ENCODE measurements at places on chromosomes 5 and 9.

- no peak for DNase-seq
Observed at GRCh38 chr5:59484618-59485017, 408.9 kb downstream of the PDE4D start.

DNA sequence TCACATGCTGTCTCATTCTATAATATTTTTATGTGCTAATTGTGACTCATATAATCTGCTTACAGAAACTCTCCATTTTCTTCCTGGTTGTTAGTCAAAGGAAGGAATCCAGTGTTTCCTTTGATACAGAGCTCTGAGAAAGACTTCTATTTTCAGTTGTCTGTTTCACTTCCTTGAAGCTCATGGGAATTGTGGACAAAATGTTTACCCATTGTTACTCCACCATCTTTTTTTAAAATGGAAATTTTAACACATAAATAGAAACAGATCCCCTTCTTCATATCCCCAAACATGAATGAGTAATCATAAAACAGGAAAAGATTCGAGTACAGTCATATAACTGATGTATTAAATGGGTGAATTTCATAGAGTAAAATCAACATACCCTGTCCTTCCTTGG, 42.0 kb upstream of the KCNN2 start:
- no peak for DNase-seq

- DNase-seq = peak; percentile 52
Observed at GRCh38 chr9:124286292-124286931, 28.7 kb downstream of the NEK6 start.

GRCh38 chr9:92721548-92721947, 43.1 kb downstream of the BICD2 start:
- DNase-seq = no peak

- peak; percentile 46 for DNase-seq
Observed at GRCh38 chr9:69759021-69759420, 790 bp downstream of the PTAR1 start.

- DNase-seq = no peak
Observed at GRCh38 chr5:114412510-114413171, 50.8 kb downstream of the KCNN2 start.

GRCh38 chr9:132078699-132079356, 839 bp downstream of the MED27 start:
- no peak for DNase-seq

All from CD8-positive, alpha-beta T cell (primary cell).